ENCODE measurements at places on chromosomes 12 and 14.

- no peak for DNase-seq
These were observed 21.3 kb downstream of the SCAF11 start for GRCh38 chr12:45969084-45969483.

GRCh38 chr12:92898755-92899154 is 30.3 kb downstream of the EEA1 start:
- no peak for DNase-seq

- DNase-seq, result no peak
These were observed 158.0 kb upstream of the CAND1 start for GRCh38 chr12:67111182-67111581.

GRCh38 chr14:49865431-49865859 is 12.9 kb upstream of the NEMF start:
- DNase-seq, result peak; percentile 55

- DNase-seq, result no peak
These were observed 150.7 kb upstream of the PTPRQ start for GRCh38 chr12:80293347-80293746.

GRCh38 chr14:33030386-33030785 is 91.7 kb downstream of the NPAS3 start:
- DNase-seq, result no peak

GRCh38 chr12:124689631-124690030 is 122.2 kb upstream of the NCOR2 start:
- DNase-seq, result no peak

Measured in activated CD4-positive, alpha-beta T cell treated with anti-CD3 and anti-CD28 coated beads, Interleukin-2, amount 50 U/mL, for 24 hours (primary cell).